ENCODE measurements at places on chromosomes 1 and 21.

GRCh38 chr21:41170859-41171609, 3.1 kb downstream of the BACE2 start:
- DNase-seq, result no peak

GRCh38 chr1:33377013-33377412, 53.9 kb downstream of the PHC2 start:
- no peak for DNase-seq

GRCh38 chr1:234409328-234409727, 36.1 kb downstream of the COA6 start:
- no peak for DNase-seq

DNA sequence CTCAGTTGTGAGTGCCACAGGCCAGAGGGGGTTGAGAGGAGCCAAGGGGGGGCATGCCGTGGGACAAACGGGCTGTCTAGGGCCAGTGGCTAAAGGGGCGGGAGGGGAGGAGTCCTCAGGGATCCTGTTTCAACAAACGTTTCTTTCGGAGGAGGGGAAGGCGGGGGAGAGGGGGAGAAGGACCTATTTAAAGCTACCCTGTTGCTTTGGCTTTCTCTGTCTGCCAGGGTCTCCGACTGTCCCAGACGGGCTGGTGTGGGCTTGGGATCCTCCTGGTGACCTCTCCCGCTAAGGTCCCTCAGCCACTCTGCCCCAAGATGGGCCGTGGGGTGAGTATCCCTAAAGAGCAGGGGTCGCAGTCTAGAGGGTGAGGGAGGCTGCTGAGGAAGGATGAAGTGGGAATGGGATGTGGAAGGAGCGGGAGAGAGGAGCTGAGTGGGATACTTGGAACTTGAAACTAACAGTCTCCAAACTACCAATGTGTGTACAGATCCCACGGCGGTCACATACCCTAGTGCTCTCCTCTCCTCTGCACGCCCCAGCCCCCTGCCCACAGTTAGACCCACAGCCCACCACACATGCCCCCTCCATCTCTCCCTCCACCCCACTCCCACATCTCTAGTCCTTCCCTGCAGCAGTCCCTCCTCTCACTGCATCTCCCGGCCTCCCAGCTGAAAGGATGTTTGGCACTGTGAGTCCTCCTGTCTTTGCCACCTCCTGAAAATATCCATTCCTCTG, at the start of gene ATP1A2:
Gene ATP1A2 (plus strand): TSS at position 215 of the 738 bp plus-strand sequence. CDS start 103 bp downstream, at position 318.
- no peak for DNase-seq

DNA sequence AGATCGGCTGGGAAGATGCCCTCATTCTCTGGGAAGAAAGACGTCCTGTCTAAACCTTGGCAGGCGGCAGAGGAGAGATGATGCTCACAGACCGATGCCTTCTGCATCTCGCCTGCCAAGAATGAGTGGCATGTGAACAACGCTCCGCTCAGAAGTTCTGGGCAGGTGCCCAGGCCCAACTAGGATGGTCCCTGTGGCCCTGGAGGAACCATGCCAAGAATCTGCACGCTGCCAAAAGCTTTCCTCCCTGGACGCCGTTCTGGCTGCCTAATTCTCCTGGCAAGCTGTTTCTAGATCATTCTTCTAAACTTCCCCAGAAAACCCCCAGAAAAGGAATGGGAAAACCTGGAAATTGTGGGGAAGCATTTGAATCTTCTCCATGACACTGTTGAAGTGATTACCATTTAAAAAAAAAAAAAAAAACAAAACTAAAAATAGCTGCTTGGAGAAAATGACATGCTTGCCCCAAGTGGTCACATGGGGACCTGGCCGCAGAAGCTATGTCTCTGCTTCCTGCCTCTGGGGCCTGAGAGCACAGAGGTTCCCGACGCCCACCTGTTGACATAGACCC, 440.9 kb downstream of the PRDM2 start:
- DNase-seq, result peak; percentile 52

DNA sequence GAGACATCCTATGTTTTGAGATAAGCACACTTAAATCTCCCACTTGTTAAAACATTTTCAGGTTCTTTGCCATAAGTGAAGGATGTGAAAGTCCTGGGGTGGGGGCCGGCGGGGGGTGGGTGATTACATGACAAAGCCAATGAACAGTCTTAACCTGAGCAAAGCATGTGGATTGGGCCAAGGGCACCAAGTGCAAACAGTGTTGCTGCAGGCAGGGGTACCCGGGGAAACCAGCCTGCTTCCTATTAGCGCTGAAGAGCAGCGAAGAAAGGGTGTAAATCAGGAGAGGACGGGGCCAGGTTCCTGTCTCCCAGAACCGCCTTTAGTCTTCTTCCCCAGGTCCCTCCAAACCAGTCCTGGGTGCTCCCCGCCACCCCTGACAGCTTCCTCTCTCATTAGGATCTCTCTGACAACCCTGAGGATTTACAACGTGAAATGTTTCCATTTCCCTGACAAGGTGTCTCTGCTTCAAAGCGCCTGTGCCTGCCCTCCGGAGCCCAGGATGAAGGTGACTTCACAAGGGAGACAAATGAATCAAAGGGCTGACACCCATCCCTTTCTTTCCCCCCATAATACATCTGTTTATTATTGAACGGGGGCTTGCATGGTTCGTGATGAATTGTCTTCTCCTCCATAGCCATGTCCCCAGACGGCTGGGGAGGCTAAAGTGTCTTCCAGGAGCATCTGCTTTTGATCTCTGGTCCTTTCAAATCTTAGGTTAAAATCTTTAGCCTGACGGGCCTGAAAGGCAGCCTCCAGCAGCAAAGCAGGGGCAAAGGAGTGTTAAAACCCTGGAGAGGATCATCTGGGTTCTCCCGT, 109.5 kb downstream of the TRABD2B start:
- DNase-seq, result no peak

GRCh38 chr1:161266202-161266601, 7.7 kb downstream of the PCP4L1 start:
- DNase-seq, result peak; percentile 9

- DNase-seq, result no peak
Measured at GRCh38 chr1:183879966-183880365, 75.0 kb downstream of the RGL1 start.

- no peak for DNase-seq
Measured at GRCh38 chr1:62406576-62406975, 30.3 kb upstream of the USP1 start.

DNA sequence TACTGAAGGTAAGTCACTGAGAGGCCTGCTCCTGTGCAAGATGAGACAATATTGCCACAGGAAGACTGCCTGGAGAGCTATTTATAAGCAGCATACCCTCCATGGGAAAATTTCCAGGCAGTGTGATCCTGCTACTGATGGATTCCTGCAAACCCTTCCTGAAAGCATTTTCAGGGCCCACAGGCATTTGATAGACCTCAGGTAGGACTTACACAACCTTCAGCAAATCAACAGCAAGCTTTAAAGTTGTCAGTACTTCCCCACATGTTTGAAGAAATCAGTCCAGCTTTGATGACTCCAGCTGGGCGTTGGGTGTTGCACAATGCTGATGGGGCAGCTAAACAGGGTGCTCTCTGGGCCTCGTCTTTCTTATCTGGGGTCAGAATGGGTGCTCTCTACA, 108.8 kb downstream of the PLXNA2 start:
- no peak for DNase-seq

DNA sequence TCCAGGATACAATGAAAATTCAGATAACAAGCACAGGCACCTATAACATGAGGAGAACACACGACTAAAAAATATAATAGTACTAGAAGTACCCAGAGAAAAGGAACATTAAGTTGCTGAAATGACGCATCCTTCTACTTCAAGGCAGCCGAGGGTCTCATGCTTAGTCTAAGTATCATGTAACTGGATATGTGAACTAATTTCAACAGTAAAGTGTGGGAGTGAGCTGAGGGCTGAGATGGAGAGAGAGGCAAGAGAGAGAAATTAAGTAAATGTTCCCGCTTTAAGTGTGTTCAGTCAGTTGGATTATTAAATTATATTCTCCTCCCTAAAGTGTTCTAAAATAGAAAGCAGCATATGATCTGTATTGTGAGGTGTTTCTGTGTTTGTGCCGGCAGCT, 152.2 kb upstream of the KRTAP19-8 start:
- DNase-seq, result no peak

- no peak for DNase-seq
Measured at GRCh38 chr1:12173631-12174121, 6.9 kb downstream of the TNFRSF1B start.

DNA sequence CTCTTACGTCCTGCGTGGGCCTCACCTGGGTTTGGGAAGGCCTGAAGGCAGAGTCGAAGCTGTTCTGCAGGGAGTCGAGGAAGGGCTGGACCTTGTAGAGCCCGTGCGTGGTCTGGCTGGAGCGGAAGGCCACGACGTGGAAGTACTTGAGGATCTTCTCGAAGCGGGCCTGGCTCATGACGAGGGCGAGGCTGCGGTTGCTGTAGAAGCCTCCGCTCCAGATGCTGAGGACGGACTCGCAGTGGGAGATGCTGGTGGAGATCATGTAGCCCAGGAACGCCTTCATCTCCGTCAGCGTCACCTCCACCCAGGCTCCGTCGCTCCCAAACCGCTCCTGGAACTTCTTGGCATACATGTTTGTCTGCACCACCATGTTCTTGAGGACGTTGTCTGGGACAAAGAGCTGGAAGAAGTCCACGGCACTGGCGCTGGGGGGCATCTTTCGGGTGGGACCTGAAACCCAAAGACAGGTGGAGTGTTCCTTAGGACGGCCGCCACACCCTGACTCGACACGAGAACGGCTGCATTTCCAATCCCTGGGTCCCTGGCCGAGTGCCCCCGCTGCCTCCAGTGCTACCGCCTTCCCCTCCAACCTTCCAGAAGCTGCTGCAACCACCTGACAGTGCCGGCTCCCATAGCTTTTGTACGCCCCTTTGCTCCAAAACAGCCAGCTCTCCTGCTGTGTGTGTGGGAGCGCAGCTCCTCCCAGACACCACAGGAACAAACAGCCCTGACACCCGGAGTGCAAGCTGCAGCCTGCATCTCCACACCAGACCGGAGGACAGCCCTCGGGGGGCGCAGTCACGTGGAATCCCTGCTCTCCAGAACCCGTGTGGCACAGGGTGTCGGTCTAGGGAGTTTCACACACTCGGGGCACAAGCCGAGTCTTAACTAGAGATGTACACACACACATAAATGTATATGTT, 69.0 kb downstream of the PGBD5 start:
- DNase-seq, result no peak

DNA sequence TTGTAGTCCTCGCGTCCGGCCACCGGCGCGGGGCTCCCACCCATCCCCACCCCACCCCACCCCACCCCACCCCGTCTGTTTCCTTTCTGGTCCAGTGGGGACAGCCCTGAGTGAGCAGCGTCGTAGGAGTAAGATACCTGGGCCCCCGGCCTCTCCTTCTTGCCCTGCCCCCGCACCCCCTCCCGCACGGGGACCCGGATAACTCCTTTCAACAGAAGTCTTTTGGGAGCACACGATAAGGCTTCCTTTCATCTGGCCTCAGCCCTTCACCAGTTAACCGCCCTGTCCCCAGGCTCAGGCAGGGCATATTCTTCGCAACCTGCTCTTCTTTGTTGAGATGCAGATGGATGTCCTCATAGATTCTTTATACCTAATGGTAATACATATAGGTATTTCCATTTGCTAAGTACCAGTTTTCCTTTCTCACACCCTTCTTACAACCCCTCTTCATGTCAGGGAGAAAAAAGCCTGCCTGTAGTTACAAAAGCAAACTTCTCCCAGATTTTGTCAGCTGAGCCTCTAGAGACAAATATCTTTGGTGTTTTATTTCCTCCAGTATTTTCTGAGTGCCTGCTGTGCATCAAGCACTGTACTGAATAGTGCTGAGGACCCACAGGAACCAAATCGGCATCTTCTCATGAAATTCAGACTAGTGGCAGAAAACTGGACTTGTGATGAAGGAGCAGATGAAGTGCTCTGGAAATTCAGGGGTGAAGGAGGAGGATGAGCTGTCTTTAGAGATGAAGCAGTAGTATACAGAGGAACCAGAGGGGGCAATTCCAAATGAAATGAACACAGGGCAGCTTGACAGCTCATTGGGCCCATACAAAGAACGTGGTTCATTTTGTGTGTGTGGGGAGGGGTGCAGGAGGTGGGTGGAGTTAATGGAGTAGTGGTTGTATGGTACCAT, 33.6 kb downstream of the SLC2A1 start:
- no peak for DNase-seq

GRCh38 chr1:89358287-89358893, 5.5 kb upstream of the GBP6 start:
- DNase-seq, result peak; percentile 24

- no peak for DNase-seq
Measured at GRCh38 chr1:46549697-46550681, 1.5 kb downstream of the KNCN start.

DNA sequence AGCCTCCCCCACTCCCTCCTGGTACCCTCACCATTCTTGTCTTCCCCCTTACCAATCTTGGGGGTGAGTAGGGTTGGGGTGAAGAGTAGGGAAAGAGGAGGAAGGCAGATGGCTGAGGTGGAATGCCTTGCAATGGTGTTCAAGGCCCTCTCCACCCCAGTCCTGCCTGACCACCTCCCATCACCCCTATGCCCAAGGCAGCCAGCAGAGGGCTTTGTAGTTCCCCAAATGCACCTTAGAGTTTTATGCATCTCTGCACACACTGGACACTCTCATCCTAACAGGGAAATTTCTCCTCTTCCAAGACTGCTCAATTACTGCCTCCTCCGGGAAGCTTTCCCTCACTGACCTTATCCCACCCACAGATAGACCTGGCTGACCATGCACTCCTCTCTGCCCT, 15.4 kb downstream of the KIF17 start:
- no peak for DNase-seq

DNA sequence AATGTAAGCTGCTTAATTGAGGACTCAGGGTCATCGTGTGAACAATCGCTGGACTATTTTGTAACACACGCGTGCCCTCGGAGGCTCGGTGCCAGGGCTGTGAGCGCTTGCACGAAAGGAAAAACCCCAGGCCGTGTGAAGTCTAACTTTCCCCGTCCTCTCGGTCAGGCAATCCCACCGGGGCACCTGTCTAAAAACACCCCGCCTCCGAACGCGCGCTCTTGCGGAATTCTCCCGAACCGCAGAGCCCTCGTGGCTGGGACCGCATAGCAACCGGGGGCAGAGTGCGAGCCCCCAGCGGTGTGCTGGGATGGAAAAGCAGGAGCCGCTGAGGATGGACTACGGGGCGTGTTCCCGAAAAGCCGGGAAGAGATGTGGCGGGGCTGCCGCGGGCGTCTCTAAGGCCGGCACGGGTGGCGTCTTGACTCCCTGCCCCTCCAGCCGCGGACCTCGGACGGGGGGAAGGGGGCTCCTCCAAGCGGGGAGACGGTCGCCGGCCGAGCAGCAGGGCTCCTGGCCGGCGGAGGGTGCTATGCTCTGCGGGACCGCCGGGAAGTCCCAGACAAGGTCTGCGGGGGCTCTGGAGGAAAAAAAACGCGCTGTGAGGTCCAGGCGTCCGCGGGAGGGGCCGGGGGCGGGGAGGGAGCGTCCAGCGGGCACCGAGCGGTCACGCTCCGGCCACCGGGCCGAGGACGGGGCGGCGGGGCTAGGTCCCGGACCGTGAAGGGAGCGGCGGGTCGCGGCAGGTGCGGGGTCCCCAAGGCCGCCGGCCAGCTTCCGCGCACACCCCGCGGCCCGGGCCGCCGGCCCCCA, 936 bp downstream of the ZBTB21 start:
- peak; percentile 15 for DNase-seq

DNA sequence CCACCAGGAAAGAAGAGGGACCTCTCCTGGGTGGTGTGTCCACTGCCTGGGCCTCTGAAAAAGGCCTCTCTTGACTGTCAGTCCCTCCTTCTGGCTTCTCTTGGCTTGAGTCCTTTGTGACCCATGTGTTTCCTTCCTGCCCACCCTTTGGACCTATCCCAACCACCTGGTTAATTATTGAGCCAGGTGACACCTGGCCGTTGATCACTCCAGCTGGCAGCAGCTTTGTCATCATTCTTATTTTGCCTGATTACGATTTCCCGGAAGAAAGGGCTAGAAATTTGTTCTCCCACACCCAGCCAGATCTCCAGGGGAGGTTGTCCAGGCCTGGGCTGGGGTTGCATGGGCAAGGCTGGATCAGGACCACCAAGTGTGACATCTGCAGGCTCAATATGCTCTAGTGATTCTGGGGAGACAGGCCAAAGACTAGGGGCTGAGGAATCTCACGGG, 24.8 kb downstream of the CSF1 start:
- DNase-seq, result no peak
